ENCODE measurements at places on chromosomes 2 and 18.

GRCh38 chr2:222683805-222684204, 12.3 kb downstream of the MOGAT1 start:
- DNase-seq, result no peak

DNA sequence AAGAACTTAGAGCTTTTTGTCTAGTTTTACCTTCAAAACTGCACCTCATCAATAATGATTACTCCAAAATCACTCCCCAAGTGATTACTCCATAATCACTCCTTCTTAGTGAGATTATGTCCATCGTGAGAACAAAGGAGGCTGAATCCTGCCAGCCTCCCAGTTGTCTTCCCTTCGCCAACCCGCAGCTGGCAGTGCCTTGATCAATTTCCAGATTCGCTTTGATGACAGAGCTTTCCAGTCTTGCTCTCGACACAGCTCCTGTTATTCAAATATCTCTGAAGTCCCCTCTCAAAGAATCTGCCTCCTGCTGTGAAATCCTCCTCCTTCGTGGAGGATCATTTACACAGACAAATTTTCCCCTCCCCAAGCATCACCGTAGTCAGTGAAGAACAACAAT, 237.7 kb downstream of the EIPR1 start:
- no peak for DNase-seq

DNA sequence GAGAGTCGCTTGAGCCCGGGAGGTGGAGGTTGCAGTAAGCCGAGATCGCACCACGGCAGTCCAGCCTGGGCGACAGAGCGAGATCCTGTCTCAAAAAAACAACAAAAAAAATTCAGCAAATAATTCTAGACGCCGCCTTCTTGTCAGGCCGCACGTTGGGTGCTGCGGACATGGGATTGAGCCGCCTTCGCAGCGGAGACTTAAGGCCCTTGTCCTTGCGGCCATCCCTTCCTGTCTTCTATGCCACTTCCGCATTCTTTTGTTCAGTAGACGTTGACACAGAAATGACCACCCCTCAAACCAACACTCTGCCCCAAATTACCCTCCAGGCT, 15.8 kb downstream of the PTPN18 start:
- no peak for DNase-seq

GRCh38 chr2:240399419-240400324, 35.8 kb upstream of the GPC1 start:
- DNase-seq, result no peak

DNA sequence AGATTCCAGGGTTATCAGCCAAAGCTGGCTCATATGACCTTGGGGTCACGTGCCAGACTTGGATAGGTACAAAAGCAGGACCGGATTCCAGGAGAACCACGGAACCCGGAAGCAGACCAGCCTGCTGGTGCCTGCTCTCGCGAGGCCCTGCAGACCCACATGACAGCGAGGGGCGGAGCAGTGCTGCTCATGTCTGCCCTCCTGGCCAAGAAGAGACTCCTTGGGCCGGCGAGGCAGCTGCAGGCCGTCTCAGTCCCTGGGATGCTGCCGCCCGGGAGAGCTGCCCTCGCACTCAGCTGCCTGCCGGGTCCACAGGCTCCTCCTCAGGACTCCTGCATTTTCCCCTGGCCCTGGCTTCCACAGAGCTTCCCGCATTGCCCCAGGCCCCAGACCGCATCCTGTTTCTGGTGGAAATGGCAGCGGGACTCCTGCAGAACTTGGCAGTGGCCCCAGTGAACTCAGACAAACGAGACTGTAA, 739.5 kb downstream of the SOCS6 start:
- no peak for DNase-seq

DNA sequence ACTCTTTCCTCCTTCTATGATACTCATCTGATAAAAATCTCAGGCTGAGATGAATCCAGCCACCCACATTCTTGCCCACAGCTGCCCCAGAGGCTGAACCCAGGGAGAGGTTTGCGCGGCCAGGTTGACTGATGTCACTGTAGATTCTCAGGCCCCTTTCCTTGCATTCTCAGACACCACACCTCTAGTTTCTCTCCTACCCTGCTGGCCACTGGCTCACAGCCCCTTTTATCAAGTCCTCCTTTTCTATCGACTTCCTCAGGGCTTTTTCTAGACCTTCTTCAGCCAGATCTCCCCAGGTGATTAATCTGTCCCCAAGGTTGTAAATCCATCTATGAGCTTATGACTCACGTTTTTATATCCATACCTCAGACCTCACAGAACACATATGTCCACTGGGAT, 99.8 kb downstream of the TACR1 start:
- no peak for DNase-seq

GRCh38 chr2:223451-223850, 40.4 kb downstream of the SH3YL1 start:
- no peak for DNase-seq

DNA sequence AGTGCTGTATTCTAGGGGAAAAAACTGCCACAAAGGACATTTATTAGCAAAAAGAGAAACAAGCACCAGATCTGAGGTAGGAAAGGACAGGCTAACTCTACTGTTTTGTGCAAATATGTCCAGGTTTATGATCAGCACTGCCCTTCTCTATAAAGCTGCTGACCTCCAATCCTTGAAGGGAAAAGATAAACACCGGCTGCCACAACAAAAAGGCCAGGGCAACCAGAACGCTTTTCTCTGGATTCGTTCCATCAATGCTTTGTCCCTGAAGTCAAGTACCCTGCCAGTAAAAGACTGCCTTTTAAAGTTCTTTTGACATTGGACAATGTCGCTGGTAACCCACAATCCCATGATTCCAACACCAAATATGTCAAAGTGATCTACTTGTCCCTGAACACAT, 21.0 kb downstream of the SMAD2 start:
- DNase-seq, result no peak

DNA sequence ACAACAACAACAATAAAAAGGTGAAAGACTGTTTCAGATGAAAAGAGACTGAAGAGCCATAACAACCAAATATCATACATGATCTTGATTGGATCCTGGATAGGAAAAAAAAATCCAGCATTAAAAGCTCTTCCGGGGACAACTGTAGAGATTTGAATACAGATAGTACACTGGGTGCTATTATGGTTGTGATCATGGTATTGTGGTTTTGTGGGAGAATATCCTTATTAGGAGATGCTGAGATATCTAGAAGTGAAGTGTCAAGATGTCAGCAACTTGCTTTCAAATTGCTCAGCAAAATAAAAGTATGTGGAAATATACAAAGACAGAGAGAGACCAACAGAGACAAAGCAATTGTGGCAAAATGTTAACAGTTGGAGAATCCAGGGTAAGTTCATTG, 15.5 kb upstream of the SPATA3 start:
- DNase-seq, result no peak

GRCh38 chr2:162678551-162678950, 160.0 kb downstream of the KCNH7 start:
- DNase-seq, result no peak

GRCh38 chr2:215365184-215365658, 53.4 kb downstream of the ATIC start:
- peak; percentile 19 for DNase-seq

GRCh38 chr2:101622210-101623030, 75.1 kb upstream of the MAP4K4 start:
- peak; percentile 68 for DNase-seq

- no peak for DNase-seq
These were observed 249.9 kb downstream of the PARD3B start for GRCh38 chr2:204795156-204795555.

DNA sequence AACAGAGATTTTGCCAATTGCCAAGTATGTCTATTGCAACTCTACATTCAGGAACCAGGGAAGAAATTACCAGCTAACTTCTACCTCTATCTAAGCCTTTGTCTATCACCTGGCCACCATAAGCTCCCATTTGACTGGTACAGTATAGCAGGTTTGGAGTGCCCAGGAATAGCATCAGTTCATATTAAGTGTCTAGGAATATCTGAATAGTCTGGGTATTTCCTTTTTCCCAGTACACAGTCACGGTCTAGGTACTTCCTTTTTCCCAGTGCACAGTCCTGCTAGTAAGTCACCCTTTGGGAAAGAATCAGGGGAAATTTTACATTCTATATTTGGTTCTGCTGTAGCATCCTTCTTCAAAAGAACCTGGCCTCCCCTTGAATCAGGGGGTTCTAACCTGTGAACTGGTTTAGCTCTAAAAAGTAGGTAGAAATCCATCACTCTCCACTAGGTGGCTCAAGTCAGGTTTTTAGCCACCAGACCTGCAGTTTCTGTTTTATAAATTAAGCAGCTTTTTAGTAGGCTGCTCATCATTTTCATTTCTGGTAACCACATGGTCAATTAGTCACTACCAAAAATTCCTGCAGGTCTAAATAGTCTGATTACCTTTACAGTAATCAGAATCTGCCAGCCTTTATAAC, 49.3 kb upstream of the DNAJC10 start:
- peak; percentile 35 for DNase-seq

GRCh38 chr18:74994502-74995418, 214.2 kb downstream of the PTGR3 start:
- DNase-seq, result peak; percentile 56

DNA sequence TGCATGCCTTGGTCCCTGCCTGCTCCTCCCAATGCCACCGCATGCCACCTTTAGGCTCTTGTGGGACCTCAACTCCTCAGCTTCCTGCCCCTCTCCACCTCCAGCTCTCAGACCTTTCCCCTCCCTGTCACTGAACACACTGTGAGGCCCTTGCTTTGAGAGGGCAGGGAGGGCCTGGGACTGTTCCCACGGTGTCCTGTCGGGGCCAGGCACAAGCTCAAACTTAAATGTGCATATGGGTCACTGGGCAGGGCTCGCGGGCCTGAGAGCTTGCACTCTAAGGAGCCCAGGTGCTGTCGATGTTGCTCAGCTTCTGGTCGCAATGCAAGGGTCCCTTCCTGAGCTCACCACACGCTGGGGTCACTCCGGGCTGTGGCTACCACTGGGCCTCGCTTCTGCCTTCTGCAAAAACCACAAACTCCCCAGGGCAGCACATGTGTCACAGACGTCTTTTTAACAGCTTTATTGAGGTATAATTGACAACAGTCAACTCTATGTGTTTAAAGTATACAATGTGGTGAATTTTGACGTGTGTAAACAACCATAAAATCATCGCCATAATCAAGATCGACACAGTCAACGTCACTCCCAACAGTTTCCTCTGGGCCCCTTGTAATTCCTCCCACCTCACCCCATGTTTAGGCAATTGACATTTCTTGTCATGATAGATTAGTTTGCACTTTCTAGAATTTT, 11.9 kb upstream of the B3GNT7 start:
- DNase-seq, result no peak

- no peak for DNase-seq
These were observed 8.9 kb downstream of the GDF7 start for GRCh38 chr2:20675701-20676352.

GRCh38 chr2:232543928-232544631, 4.6 kb downstream of the CHRNG start:
- DNase-seq, result no peak

GRCh38 chr2:231781798-231782726, 980 bp upstream of the PDE6D start:
- DNase-seq, result peak; percentile 46

- DNase-seq, result no peak
These were observed 209.1 kb upstream of the ID2 start for GRCh38 chr2:8472545-8473323.

DNA sequence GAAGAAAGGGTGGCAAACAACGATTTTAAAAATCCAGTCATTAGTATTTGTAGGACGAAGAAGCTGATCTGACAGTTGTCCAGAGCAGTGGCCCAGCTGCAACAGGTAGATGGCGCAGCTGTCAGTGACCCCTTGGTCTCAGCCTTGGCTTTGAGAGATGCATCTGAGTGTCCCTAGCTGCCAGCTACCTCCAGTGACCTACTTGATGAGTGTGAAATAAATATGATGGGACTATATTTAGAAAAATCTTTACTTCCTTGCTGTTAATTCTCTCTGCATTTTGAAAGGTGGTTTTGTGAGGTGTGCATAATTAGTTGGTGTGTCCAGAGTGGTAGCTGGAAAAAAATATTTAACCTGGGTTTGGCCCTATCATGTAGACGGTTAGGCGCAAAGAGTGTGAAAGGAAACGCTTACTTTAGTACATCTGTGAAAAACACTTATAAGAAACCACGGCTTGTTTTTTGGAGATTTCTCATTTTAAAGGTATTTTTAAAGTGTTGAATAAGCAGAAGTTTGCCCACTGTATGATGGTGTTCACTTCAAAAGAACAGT, 963 bp downstream of the INPP1 start:
- peak; percentile 82 for DNase-seq

DNA sequence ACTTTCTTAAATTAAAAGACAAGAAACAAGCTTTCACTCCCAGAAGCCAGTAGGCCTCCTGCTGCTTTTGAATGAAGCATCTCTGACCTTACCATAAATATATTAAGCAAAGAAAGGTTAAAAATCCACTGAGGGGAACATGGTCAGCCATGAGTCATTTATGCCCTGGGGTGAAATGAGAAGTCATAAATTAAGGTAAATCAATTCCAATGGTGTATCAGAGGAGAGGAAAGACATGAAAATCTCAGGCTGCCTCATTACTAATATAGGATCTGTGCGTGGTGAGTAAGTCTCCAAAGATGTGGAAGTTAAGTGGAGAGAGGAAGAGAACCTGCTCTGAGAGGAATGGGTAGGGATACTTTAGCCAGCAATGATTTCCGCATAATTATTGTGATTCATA, 292.3 kb upstream of the CHAC2 start:
- DNase-seq, result no peak

DNA sequence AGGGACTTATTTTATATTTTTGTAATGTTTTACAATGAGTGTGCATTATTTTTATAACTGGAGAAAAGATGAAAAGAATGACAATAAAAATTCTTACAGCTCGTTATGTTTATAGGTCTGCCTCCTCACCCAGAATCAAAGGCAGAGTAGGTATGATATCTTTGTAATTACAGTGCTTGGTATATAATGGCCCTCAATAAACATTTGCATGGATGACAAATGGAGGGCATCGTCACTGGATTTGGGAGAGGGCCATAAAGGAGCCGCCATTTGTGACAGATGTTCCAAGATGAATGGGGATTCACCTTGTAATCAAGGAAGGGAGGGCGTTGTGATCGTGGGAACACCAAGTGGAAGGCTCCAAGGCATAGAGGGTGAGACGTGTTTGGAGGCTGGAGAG, 22.6 kb upstream of the GIGYF2 start:
- DNase-seq, result no peak

- no peak for DNase-seq
These were observed 13.5 kb upstream of the SFXN5 start for GRCh38 chr2:73084971-73085370.

GRCh38 chr2:20224716-20225293, at the start of gene SDC1:
Gene SDC1 (minus strand): TSS chr2:20225130. CDS start chr2:20224867, 263 bp downstream.
- DNase-seq, result peak; percentile 64
